B cell (primary cell): ENCODE measurements at places on chromosomes 5 and 9.

DNA sequence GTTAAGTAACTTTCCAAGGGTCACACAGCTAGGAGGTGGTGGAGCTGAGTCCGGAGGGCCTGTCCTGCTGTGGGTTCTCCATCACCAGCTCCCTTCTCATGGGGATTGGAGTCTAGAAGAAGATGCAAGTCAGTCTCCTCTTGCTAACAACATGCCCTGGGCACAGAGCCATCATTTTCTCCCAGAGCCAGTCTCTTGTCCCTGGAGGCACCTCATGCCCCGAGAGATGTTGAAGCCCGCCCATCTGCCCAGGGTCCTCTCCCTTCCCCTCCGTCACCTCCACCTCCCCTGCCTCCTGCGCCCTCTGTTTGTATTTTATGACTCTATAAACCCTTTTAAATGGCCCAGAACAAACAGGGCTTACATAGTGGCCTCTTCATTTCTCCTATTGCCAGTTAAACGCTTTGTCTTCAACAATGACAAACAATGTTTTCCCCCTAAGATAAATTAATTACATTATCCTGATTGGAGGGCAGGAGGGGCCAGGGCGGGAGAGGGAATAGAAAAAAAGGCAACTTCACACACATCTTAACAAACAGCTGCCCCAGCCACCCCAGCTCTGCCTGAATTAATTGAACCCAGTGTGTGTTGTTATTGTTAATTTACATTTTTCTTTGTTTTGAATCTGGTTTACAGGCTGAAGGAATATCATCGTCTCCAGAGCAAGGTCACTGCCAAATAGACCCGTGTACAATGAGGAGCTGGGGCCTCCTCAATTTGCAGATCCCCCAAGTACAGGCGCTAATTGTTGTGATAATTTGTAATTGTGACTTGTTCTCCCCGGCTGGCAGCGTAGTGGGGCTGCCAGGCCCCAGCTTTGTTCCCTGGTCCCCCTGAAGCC, 55.8 kb downstream of the ASS1 start:
- DNase-seq, result no peak

DNA sequence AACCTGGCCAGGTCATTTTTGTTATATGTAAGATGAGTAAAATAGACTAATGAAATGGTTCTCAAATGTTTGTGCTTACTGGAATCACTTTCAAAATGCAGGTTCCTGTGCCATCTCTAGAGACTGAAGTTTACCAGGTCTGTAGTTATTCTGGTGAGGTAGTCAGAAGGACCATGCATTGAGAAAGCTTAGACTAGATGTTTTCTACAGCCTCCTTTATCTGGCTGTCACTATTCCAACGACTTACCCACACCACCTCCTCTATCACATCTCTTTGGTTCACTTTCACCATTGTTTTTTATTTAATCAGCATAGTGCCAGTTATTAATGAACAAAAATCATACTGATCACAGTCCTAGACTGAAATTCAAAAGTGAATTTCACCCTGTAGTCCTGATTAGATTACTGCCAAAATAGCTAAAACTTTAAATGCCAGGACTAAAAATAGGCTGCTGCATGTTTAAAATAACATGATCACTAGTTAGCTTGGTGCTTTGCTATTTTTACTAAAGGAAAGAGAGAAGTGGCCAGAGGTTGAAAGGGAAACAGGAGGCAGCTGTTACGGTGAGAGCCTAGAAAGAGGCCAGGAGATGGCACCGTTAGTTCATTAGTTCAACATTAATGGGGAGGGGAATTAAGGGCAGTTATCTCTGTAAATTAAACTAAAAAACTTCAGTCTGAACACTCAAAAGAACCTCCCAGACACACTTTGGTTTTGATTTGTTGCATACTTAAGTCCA, 13.9 kb upstream of the FNIP1 start:
- DNase-seq, result no peak

DNA sequence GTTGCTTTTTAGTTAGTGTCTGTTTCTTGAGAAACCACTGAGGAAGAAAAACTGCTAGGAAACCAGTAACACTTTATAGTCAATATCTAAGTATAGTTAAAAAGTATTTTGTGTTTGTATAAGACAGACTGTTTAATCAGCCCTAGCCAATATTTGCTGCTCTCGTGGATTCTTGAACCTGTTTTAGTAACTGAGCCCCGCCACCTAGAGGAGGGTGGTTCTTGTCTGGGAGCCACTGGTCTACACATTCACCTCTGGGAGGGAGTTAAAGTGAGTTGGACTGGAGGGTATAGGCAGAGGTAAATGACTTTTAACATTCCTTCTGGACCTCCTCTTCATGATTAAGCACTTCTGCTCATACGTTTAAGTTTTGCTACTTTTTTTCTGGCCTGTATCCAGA, 117.2 kb downstream of the SPATA31D1 start:
- no peak for DNase-seq

GRCh38 chr5:78490709-78491485, 130.5 kb downstream of the SCAMP1 start:
- no peak for DNase-seq

DNA sequence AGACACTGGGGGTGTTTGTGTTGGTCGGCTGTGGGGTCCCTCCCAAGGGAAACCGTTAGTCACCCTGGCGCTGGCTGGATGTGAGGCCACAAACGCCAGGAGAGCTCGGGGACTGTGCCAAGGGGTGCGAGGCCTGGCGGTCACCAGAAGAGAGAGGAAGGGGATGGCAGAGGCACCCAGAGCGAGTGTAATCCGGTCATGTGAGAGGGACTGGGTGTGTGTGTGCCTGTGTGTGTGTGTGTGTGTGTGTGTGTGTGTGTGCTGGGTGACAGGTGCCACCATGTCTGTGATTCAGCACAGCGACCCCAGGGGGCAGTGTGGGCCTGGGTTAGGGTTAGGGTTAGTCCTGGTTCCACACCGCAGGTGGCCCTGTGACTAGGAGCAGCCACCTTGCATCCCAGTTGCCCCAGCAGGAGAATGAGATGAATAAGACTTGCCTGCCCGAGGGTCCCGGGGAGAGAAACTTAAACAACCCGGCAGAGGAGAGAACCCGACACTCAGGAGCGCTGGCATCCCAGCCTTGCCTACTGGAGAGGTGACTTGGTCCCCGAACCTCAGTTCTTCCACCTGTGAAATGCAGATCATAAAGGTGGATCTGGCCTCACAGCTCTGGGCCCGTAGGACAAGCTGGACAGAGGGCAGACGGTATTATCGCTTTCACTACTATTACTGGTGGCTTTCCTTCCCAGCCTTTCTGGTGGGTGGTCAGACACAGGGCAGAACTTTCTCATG, 1.4 kb upstream of the ADAMTSL2 start:
- peak; percentile 65 for DNase-seq

DNA sequence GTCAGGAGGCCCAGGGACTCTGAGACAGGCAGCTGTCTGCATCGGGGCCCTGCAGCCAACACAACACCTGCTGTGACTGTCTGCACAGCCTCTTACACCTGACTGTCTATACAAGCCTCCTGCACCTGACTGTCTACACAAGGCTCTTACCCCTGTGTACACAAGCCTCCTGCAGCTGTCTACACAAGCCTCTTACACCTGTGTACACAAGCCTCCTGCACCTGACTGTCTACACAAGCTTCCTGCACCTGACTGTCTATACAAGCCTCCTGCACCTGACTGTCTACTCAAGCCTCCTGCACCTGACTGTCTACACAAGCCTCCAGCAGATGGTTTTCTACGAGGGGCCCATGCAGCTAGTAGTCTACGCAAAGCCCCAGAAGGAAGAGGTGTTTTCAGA, 18.6 kb downstream of the IRX2 start:
- DNase-seq, result no peak

GRCh38 chr9:108950168-108950567, 16.0 kb downstream of the ABITRAM start:
- no peak for DNase-seq

- DNase-seq, result no peak
These were observed 611.2 kb downstream of the KIF4B start for GRCh38 chr5:155624597-155625241.

DNA sequence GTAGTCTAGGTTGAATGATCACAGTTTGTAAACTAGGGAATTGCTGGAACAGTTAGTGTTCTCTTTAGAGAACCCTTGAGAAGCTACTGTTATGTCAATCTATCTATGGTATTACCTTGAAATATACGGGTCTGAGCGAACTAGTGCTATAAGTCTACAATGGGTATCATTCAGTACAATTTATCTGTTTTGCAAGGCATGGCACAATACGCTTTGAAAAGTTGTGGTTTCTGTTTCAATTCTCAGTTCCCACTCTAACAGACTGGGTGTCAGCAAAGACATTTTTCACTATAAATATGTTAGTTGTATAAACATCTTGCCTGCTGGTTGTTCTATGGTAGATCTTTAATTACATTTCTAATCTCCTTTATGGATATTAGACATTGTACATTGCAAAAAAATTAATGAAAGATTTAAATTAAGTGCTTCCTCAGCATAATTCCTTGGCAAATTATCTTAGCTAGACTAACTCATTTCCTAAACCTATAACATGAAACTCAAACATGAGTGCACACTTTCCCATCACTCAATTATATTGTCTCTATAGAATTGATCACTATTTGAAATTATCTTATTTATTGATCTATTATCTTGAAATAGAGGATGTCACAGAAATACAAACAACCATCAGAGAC, 24.9 kb upstream of the SLCO6A1 start:
- peak; percentile 31 for DNase-seq
